Central memory CD4-positive, alpha-beta T cell (primary cell): ENCODE measurements at places on chromosomes 2 and 18.

GRCh38 chr2:203763938-203764664 is 57.7 kb downstream of the CD28 start:
- DNase-seq, result no peak

DNA sequence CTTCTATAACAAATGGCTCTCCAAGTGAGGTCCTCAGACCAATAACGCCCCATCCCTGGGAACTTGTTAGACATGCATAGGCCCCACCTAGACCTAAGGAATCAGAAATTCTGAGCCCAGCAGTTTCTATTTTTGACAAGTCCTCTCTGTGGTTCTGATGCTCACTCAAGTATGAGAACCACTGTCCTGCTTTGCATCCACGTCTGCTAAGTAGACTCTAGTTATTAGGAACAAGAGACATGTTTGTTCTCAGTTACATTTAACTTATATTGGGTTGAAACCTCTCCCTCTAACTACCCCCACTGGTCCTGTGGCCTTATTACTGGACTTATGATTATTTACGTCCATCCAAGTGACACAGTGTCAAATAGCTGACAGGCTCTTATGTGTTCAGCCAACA is 70.3 kb downstream of the TMEM17 start:
- DNase-seq, result no peak

DNA sequence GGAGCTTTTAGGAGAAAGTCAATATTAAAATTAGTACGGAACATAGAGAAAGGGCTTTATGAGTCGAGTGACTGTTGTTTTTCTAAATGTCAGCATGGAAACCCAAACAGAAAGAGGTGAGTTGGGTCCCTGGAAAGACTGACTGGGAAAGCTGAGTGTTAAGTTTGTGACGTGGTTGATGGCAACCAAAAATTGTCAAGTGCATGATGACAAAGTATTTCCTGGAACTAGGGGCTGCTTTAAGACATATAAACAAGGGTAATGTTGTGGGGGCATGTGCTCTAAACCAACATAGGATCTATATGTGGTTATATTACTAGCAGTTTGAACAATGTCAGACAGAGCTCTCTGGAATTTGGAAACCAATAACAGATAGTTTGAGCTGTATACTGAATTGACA is 50.9 kb upstream of the GPD2 start:
- no peak for DNase-seq

DNA sequence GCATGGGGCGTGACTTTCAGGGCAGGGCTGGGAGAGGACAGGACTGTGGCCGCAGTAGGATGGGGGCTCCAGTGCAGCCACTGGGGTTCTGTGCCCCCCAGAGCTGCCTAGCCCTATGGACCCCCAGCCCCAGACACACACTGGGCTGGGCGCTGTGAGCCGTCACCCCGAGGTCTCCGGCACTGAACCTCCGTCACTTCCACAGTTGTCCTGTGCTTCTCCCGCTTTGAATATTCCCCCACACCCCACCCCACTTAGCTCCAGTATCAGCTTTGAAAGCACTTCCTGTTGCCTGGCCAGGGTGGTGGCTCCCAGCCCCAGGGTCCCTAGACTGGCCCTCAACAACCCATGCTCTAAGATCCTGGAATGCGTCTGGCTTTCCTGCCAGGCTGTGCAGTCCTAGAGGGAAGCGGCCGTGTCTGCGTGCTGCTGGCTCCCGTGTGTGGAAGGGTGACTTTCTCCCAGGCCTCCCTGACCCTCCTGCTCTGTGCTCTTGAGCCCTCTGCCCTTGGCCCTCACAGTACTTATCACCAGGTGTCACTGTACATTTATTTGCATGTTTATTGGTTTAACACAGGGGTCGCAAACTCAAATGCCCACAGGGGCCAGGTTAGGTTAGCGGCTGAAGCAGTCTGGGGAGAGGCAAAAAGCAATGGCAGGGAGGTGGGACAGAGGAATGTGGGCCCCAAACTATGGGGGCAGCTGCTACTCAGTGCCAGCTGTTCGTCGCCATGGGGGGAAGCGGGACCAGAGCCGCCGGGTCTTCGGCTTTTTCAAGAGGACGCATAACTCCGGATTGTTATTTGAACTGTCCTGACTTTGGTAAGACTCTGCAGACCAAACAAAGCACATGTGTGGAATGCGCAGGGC is 9.9 kb downstream of the OBSL1 start:
- DNase-seq, result no peak

DNA sequence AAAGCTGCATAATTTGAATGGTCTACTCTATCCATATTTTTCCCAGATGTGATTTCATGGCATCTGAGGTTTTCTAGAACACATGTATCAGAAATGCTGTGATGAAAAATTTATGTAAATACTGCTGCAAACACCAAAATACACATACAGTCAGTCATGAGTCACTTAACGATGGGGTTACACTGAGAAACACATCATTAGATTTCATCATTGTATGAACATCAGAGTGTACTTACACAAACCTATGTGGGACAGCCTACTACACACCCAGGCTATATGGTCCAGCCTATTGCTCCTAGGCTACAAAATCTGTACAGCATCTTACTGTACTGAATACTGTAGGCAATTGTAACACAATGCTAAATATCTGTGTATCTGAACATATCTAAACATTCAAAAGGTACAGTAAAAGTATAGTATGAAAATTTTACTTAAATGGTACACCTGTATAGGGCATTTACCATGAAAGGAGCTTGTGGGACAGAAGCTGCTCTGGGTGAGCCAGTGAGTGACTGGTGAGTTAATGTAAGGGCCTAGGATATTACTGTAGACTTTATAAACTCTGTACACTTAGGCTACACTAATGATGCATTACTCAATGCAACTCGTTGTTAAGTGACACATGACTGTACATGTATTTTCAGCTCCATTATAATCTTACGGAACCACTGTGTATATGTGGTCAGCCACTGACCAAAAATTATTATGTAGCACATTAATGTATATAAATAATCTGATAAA is 33.5 kb downstream of the PNO1 start:
- DNase-seq, result no peak

GRCh38 chr2:224309176-224309575 is 92.7 kb downstream of the FAM124B start:
- no peak for DNase-seq

GRCh38 chr2:102512161-102512560 is 39.1 kb downstream of the SLC9A4 start:
- no peak for DNase-seq

DNA sequence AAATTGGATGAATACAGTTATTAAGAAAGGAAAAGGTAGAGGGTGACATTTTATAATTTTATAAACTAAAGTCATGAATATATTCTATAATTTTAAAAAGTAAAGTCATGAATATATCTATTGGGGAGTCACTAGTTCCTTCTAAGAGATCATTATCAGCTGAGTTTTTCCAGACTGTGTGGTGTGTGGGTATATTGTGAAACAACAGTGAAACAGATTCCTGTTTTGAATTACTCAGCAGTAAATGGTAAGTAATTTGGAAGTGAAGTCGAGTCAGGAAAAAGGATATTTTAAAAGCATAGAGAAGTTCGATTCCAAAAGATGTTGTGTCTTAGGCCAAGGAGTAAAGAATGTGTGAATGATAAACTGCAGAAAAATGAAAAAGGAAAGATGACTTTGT is 1018.2 kb upstream of the NXPH2 start:
- DNase-seq, result no peak

GRCh38 chr18:46333431-46334135 is 229.4 kb downstream of the HAUS1 start:
- DNase-seq, result no peak

DNA sequence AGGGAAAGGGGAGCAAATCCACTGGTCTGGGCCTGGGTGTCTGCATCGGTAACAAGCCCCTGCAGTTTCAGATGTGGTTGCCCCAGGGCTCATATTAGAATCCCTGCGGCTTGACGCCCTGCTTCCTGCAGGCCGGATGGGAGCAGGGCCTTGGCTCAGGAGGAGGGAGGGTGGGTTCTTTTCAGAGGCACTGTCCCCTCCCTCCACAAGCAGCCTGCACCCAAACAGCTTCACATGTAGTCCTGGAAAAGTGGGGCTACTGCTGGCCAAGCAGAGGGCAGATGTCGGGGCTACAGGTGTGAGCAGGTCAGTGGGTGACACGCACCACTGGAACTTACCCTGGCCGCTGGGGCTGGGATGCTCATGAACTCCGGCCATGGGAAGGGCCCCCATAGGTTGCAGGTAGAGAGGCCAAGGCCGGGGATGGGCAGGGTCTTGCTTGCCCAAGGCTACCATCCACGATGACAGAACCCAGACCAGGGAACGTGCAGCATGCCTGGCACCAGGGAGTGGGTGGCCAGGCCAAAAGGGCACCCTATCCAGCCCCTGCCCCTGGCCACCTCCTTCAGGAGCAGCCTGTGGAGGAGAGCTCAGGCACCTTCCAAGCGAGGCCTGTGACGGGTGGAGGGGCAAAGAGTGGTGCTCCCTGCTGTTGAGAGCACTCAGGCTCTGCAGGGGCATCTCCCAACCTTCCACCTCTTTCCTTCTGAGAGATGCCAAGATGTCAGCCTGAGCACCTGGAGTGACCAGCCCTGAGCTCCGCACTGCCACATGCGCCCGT is 16.8 kb downstream of the ARID5A start:
- DNase-seq, result no peak

DNA sequence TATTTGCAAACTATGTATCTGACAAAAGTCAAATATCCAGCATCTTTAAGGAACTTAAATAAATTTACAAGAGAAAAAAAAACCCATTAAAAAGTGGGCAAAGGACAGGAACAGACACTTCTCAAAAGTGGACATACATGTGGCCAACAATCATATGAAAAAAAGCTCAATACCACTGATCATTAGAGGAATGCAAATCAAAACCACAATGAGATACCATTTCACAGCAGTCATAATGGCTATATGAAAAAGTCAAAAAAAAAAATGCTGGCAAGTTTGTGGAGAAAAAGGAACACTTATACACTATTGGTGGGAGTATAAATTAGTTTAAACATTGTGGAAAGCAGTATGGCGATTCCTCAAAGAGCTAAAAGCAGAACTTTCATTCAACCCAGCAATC is 130.3 kb upstream of the LHCGR start:
- no peak for DNase-seq

DNA sequence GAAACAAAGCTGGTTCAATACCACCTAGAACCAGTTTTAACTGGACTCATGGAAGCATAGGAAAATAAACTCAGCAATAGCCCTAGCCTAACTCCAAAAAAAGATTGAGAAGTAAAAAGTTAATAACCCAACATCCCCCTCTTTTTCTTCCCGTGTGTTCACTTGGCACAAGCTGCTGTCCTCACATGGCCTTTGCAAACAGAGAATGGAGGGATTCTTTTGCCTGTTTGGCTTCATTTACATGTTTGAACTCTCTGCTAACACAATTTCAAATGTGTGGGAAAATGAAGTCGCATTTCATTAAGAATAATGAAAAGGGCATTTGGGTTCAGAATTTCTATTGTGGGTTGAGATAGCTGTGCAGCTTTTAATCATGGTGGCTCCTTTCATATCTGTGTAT is 589.2 kb upstream of the LRRTM1 start:
- DNase-seq, result no peak

GRCh38 chr2:46097714-46098480 is 199.3 kb upstream of the EPAS1 start:
- no peak for DNase-seq

DNA sequence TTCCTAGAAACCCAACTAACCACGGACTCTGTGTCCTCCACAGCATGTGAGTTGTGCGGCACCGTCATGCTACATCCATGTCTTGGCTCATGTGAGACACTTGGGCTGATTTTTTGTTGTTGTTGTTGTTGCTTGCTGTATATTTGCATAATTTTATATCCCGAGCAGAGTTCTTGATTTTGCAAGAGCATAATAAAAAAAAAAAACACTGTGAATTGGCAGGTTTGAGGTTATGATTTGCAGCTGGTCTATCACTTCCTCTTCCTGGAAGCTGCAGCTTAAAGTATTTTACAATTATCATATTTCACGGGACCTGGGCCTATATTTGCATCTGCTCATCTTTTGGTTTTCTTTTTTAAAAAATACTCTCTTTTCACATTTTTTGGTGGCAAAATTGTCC is 142.3 kb upstream of the NRP2 start:
- no peak for DNase-seq

- DNase-seq, result no peak
These were observed 96.2 kb upstream of the HAAO start for GRCh38 chr2:42888321-42889245.
